Liver (tissue), 10 donors: ENCODE measurements at places on chromosomes 3 and 15. TPM values are rescaled to one million over a fixed set of nuclear protein-coding genes. Genes with fewer than 3 reads are reported as not detected.

GRCh38 chr3:157585386-157585785 is 82.2 kb upstream of the VEPH1 start:
- no peaks in the 10 kb centered on the region for H3K4me1 ChIP-seq
- H3K27me3 ChIP-seq = no peaks in the 10 kb centered on the region
- H3K27ac ChIP-seq = no peak overlapping the region
- H3K4me3 ChIP-seq = no peak overlapping the region
- H3K36me3 ChIP-seq = no peaks in the 10 kb centered on the region
- DNase-seq = no peak

The LYZL4 gene
- not detected for total RNA-seq

DNA sequence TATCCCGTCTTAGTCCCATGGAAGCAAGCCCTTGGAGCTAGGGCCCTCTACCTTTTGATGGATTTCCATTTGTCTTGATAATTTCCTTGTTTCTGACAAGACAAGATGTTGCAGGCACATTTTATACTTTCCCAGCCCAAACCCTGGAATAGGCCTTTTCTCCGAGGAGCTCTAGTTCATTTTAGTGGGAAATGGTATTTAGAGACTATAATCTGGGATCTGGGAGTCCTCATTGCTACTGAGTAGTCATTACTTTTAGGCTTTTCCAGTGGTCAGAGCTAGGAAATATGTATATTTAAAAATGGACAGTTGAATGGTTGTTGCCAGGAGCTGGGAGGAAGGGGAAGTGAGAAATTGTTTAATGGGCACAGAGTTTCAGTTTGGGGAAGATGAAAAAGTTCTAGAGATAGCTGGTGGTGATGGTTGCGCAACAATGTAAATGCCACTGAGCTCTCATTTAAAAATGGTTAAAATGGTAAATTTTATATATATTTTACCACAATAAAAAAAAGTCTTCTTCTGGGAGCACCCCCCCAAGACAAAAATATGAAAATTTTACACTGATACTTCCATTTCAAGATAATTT is 31.6 kb downstream of the MLH1 start:
- no peak overlapping the region for H3K27ac ChIP-seq
- H3K4me1 ChIP-seq = peaks cover 7% of the 10 kb centered on the region
- no peaks in the 10 kb centered on the region for H3K27me3 ChIP-seq
- peaks cover 38% of the 10 kb centered on the region for H3K36me3 ChIP-seq

GRCh38 chr3:112074616-112075497 is 11.3 kb upstream of the C3orf52 start:
- no peaks in the 10 kb centered on the region for H3K27me3 ChIP-seq
- no peak overlapping the region for H3K27ac ChIP-seq
- H3K4me3 ChIP-seq = no peak overlapping the region
- no peak for DNase-seq
- H3K4me1 ChIP-seq = no peaks in the 10 kb centered on the region
- no peaks in the 10 kb centered on the region for H3K36me3 ChIP-seq

DNA sequence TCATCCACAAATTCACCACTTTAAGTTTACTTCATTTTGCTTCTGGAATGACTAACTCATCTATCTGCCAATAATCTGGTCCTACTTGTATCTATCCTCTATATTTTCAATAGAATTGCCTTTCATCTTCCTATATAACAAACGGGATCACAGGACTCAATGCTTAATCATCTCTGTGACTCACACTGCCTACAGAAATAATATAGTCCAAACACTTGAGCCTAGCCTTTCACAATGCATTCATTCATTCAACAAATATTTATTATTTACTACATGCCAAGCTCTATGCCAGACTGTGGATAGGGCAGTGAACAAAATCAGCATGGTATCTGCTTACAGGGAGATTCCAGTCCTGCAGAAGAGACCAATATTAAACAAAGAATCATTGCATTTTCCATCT is 16.6 kb upstream of the AGTR1 start:
- H3K4me1 ChIP-seq = peaks cover 3% of the 10 kb centered on the region
- no peak for DNase-seq
- no peaks in the 10 kb centered on the region for H3K36me3 ChIP-seq
- H3K27me3 ChIP-seq = no peaks in the 10 kb centered on the region

The CNTN3 gene
- 0.84 TPM for total RNA-seq
